ENCODE measurements at places on chromosomes 4 and X.

- DNase-seq: no peak
Observed at GRCh38 chr4:176226736-176227135, 31.4 kb upstream of the SPATA4 start.

- DNase-seq: peak; percentile 55
Observed at GRCh38 chrX:39820938-39821708, 276.6 kb downstream of the BCOR start.

DNA sequence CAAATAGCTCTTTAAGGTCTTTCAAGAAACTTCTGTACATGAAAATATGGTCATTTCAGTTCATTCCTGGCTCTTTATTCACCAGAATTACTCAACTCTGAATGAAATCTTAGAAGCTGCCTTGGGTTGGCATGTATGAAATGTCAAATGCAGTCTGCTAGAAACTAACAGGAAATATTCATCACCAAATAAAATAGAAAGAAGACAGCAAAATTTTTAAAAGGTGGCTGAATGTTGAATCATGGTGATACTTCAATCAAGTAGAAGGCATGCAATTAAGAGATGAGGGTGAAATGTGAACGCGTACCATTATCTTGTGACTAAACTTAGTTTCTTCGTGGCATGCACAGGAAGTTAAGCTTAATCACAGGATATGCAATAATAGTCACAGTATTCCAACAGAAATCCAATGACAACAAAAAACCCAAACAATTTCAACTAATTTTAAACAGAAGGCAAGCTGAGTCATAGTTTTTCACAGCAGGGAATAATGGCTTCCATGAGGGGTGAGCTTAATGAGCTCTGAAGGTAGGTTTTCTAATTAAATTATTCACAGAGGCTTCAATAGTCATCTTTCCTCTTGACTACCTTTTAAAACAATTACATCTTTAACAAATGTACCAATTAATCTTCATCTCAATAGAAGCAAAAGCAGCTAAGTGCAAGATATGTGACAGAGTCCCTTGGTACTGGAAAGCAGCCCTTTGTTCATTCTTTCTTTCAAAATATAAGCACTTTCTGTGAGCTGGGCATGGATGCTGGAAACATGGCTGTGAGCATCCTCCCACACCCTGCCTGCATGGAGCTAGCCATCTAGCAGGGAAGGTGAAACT is 44.5 kb downstream of the SCFD2 start:
- peak; percentile 96 for DNase-seq

DNA sequence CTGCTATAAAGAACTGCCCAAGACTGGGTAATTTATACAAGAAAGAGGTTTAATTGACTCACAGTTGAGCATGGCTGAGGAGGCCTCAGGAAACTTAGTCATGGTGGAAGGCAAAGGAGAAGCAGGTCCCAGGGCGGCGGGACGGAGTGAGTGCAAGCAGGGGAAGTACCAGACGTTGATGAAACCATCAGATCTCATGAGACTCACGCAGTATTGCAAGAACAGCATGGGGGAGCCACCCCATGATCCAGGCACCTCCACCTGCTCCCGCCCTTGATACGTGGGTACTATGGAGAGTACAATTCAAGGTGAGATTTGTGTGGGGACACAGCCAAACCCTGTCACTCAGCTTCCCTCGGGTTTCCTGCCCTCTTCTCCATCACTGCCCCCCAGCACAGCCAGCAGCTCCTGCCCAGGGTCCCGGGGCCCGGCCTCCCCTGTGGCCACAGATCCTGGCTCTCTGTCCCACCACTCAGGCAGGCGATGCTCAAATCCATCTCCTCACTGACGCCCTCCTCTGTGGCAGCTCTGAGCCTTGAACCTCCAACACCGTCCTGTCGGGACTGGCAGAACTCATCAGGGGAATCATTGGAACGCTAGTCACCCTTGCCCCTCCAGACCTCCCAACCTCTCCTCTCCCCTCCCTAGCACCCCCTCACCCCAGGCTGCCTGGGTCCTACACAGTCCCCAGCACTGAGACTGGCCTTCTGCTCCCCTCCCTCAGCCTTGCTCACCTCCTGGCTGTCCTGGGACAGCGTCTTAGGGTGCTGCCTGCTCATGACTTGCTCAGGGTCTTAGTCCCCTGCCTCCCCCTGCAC is 37.6 kb downstream of the FGFRL1 start:
- no peak for DNase-seq

DNA sequence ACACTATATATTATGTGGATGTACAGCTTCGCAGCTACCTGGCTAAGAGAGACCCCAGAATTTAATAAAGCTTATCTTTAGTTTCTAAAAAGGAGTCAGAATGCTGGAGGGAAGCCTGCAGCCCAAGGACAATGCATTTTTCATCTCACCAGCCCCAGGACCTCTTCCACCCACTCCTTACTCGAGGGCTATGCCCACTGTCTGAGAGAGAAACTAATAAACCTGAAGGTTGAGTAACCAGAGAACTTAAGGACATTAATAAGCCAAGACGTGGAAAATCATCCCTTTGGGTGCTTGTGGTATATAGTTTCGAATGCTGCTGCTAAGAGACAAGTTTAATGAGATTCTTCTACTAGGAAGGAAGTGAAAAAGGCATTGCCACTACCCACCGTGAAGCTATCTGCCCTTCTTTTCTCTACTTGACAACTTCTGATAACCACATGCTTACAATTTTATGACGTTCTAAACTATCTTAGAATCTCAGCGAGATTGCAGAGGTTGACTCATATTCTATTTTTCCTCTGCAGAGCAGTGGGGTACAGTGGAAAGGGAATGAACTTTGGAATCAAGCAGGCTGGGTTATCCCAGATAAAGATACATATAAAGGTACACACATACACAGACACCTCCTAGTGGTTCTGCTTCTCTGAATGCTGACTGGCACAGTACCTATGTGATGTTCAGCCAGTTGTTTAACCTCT is 3.3 kb downstream of the RELL1 start:
- no peak for DNase-seq

DNA sequence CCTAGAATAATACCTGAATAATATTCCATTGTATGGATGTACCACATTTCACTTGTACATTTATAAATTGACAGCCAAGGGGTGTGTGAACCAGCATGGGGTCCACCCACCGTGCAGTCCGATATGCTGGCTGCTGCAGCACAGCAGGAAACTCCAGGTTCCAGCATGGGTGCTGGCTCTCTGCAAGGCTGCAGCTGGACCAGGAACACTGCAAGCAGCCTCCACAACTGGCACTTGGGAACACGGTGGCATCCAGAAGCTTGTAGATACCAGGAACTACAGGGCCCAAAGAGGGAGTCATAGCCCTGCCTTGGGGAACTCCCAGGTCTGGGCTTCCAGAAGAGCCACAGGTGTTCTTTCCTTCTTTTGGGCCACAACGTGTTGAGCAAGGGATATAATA is 91.2 kb downstream of the NXF2 start:
- no peak for DNase-seq

DNA sequence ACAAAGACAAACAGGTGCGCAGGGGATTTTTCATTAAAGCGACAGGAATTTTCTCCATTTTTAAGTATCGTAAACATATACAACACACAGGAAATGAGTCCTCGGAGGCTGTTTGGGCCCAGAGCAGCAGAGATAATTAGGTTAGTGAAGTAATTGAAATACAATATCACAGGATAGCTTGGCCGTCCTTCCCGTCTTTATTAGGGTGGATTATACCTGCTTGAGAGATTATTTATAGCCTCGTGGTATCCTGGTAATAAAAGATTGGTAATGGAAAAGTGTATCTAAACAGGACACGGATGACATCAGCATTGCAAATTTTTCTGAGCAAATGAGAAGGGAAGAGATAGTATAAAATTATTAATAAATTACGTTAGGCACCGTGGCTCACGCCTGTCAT is 68.2 kb downstream of the CRLF2 start:
- DNase-seq: no peak

- DNase-seq: no peak
Observed at GRCh38 chr4:63937961-63938360, 471.3 kb downstream of the TECRL start.

- no peak for DNase-seq
Observed at GRCh38 chr4:186885289-186885688, 161.6 kb upstream of the FAT1 start.

- DNase-seq: no peak
Observed at GRCh38 chrX:118189000-118189399, 72.4 kb upstream of the KLHL13 start.

DNA sequence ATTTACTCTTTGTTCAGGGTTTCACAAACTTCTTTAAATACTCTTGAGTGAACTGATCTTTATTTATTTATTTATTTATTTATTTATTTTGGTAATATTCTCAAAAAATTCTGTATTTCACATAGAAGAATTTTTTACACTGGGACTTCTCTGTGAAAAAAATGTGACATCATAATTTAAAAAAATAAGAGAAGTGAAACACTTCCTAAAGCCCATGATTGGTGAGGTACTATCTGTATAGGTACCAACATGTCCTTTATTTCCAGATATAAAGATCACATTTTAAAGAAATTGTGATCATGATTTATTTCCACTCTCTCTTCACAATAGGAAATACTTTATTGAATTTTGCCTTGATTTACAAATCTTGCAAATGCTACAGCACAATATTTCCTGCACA is 497.1 kb downstream of the FAT4 start:
- DNase-seq: no peak

DNA sequence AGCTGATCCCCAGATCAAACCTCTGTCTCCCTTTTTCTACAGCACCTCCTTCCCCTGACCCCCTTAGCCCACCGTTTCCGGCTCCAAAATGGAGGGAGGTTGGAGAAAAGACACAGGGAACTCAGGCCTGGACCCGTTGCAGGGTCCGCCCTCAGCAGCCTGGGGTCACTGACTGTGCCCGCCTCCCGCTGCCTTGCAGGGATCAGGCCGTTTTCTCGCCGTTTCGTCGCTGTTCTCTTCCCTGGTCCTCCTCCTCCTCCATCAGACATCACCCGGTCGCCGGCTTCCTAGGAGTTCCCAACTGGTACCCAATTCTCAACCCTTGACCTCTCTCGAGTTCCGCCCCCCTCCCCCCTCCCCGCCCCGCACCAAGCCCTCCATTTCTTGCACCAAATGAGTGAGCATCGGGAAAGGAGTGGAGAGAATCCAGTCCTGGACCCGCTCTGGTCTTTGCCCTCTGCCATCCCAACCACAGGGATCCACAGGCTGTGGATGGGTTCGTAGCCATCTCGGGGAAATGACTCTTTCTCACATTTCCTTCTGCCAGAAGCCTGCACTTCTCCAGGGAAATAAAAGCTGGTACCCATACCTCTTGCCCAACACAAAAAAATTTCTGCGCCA is 493 bp downstream of the TCEAL5 start:
- no peak for DNase-seq

DNA sequence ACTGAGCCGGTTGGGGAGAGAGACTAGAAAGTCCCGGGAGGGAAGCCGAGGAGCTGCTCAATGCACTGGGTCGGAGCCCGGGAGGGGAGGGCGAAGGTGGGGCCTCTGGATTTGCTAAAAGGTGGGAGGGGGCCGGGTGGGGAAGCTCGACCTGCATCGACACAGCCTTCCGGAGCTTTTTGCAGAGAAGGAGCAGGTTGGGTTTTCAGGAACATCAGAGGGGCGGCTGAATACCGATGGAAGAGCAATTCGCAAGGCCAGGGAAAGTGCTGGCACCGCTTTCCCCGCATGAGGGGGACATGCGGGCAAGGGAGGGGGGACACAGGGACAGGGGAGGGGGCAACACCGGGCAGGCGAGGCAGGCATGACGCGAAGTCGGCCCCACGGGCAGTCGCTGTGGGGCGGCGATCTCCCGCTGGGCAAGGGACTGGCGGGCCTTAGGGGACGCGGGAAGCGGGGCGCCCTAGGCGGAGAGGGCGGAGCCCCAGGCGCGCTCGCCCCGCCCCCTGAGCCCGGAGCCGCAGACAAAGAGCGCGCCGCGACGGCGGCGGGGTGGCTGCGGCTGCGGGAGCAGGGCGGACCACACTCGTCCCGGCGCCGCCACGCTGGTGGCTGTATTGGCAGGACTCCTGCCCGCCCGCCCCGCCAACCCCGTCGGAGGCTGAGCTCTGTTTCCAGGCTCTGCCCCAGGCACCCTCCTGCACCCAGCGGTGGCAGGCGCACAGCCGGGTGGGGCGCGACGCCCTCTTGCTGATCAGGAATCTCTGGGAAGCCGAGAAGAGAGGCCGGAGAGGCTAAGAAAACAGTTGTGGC is 11.6 kb downstream of the PDZD4 start:
- DNase-seq: peak; percentile 10

DNA sequence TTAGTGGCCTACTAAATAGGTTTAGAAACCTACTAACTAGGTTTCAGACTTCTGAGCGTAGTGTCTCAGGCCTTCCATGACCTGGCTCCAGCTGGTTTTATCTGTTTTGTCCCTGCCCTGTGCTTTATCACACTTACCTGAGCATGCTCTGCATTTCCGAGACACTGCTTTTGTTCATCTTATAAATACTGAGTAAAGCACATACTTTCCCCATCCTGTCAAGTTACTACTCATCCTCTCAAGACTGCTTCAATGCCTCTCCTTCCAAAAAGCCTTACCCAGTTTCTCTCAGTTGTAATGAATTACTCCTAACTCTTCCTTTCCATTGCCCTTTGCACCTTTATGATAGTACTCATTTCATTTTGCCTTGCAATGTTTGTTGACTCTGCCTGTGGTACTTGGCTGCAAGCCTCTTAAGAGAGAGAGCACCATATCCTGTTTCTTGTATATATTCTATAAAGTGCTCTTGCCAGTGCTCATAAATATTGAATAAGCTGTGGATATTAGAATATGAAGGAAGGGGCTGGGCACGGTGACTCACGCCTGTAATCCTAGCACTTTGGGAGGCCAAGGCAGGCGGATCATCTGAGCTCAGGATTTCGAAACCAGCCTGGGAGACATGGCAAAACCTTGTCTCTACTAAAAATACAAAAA is 34.4 kb downstream of the SLAIN2 start:
- DNase-seq: peak; percentile 83

GRCh38 chr4:56653461-56654237 is 27.4 kb downstream of the HOPX start:
- DNase-seq: no peak

DNA sequence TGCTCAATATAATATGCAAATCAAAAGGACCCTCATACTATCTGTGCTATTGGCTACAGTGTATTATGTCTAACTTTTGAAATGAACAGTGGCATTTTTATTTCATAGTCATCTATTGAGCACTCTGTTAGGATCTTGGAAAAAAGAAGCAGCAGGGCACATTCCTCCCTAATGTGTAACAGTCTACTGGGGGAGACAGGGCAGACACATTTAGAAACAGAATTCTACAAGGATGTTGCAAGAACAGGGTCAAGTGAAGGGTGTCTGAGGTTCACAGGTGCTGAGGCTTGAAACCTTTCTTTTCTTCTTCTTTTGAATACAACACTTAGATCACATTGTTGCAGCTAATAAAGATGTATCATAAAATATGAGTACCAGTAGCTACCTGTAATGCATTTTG is 129.7 kb upstream of the SLC4A4 start:
- DNase-seq: peak; percentile 85
